Activated gamma-delta T cell treated with Interleukin-2 at 50 U/mL for 16 hours (primary cell): ENCODE measurements at places on chromosomes 3 and 15.

DNA sequence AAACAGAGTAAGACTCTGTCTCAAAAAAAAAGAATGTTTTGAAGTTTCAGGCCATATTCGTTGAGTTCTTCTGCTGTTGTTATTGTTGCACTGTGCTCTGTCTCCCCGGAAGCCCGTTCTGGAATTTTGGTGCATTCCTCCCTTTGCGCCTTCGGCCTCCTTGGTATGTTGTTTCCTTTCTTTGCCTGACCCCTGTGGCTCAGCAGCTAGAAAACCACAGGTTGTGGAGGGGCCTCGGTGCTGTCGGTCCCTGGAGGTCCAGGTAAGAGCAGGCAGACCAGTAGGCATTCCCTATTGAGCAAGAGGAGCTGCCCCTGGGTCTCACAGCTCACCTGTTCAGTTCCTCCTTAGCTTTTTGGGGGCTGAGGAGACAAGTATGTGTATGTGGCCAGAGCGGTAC is 51.0 kb upstream of the DLG1 start:
- no peak for DNase-seq

DNA sequence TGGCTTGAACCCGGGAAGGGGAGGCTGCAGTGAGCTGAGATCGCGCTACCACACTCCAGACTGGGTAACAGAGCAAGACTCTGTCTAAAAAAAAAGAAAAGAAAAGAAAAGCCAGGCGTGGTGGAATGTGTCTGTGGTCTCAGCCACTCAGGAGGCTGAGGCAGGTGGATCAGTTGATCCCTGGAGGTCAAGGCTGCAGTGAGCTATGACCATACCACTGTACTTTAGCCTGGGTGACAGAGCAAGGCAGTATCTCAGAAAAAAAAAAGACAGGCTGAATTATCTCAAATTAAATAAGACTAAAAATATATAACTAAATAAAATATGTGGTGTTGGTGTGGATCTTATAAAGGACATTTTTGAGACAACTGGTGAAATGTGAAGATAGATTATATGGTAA is 20.6 kb downstream of the SMARCC1 start:
- no peak for DNase-seq

- no peak for DNase-seq
These were observed 7.7 kb upstream of the RFT1 start for GRCh38 chr3:53137835-53138446.

DNA sequence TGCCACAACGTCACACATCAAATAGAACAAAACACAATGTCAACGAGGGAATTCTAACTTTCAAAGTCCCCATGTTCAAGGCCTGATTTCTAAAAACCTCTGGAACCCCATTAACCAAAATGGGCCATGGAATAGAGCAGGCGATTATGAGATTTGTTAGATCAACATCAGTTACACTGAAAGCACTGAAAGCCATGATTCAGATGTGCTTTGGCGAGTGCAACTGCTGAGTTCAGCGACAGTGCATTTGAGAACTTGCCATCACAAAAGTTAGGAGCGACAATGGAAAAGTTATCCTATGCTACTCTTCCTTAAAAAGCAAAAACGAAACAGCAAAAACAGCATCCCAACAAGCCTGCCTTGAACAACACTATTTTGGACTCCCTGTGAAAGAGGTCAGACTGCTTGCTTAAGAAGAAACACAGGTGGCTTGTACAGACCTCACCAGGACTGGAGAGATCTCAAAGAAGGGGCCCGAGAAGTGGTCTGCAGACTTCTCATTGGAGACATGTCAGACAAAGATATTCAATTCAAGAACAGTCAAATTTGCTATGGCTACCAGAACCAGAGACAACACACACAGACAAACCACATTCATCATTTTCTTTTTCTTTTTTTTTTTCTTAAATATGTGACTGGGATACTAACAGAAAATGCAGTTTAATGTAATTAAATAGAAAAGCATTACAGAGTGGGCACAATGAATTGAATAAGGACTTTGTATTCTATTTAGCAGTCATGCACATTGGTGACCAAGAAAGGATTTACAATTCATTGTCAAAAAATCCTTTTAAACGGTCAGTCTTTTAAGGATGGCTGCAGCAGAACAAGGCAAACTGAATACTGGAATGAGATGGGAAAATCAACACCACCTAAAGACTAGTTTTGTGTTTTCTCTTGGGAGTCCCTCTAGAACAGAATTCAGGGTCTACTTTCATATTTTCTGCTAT is 20.9 kb downstream of the UQCC5 start:
- DNase-seq: no peak

GRCh38 chr3:125054449-125055329 is 1.1 kb downstream of the HEG1 start:
- DNase-seq: no peak

DNA sequence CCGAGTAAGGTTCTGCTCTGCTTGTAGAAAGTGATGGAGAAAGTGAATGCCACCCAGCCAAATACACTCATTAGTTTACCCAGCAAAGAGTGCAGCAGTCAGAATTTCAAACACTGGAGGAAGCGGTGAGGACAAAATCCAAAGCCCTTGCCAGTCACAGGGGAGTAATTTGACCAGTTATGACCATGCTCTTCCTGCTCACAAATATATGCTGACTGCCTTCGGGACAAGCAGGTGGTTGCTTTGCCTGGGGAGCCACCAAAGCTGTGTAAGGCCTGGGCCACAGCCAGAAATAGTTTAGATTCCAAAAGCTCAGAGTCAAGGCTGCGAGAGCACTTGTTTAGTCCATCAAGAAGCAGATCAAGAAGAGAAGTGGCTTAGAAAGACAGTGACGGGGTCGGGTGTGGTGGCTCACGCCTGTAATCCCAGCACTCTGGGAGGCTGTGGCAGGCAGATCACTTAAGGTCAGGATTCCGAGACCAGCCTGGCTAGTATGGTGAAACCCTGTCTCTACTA is 51.0 kb upstream of the ATP13A3 start:
- no peak for DNase-seq

GRCh38 chr3:187290503-187290902 is 1.0 kb downstream of the MASP1 start:
- no peak for DNase-seq

- DNase-seq: no peak
These were observed 23.9 kb downstream of the ILDR1 start for GRCh38 chr3:121998030-121998580.

DNA sequence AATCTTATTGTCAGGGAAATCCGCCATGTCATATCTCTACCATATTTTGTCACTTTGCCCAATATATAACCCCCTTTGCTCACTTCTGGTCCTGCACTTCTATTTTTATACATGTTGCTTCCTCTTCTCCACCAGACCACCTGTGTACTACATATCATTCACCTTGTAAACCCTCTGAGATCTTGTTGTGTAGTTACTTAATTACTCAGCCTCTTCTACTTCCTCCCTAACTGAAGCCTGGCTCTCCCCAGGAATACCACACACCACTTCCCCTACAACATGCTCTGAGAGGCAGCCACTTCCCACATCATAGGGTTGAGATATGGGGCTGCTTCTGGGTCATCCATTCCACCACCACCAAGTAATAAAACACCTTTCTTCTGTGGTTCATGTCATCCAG is 10.0 kb downstream of the HEXA start:
- peak; percentile 16 for DNase-seq

- DNase-seq: no peak
These were observed 27.1 kb upstream of the PTX3 start for GRCh38 chr3:157409516-157409915.

- no peak for DNase-seq
These were observed 29.7 kb downstream of the CNTN3 start for GRCh38 chr3:74584782-74585181.

GRCh38 chr15:68209272-68209671 is 4.1 kb upstream of the CALML4 start:
- DNase-seq: no peak

DNA sequence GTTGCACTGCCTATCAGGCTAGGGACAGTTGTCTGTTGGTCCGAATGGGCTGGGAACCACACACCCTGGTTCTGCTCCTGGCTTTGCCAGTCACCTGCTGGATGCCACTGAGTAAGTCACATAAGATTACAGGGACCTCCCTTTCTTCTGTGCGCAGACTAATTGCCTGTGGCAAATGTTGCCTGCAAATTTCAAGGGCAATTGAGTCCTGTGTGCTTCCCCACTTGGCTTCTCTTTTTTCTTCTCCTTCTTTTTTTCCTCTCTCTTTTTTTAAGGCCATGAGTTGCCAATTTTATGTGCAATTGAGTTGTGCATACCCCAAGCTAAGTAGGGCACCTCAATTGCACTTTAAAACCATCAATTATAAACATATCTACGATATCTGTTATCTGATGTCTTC is 963.4 kb downstream of the MCTP2 start:
- no peak for DNase-seq

DNA sequence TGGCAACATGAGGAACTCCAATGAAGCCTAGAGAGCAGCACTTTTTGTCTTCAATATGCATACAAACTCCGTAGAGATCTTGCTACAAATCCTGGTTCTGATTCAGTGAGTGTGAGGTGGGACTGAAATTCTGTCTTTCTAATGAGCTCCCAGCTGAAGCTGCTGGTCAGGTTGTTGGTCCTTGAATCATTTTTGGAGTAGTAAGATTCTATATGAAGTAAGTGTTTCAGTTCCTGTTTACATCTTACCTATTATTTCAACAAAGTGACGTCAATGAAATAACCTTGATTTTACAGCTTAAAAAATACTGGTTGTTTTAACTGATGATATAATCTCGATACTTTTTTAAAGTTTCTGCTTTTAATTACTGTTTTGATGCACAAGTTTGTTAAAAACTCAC is 33.9 kb downstream of the SHQ1 start:
- no peak for DNase-seq

GRCh38 chr3:157115069-157116006 is 44.6 kb downstream of the CCNL1 start:
- no peak for DNase-seq

DNA sequence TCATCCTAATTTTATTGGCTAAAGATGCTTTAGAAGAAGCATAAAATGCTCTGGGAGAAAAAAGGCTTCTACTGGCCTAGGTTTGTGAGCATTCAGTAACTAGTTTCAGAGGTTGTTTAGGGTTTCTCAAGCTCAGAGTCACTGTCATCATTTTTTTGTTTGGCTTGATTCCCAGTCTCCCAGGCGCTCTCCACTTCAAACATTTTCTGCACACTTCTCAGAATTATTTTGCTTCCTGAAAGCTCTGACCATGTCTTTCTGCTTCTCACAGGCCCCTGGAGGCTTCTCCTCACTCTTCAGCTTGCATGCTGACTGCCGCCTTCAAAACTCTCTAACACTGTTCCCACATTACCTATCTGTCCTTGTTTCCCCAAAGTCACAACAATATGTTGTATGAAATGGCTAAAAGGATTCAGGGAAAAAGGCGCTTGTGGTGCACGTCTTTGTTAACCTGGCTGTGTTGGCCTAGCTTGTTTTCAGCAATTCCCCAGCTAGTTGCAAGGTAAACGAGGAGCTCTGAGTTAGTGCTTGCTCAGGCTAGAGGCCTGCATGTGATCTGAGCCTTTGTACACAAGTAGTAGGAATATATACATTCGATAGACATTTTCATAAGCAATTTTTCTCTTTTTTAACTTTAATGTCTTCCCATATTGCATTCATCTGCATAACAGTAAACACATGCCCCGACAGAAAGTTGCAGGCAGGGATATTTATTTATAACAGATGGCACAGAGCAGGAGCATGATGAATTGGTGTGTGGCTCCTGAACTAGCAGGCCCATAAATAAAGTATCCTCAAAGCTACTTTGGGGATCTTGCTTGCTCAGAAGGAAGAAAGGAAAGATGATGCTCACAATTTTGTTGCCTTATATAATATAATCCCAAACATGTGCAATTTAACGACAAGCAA is 129.2 kb upstream of the DPH6 start:
- no peak for DNase-seq

- no peak for DNase-seq
These were observed 24.7 kb downstream of the PLA2G4D start for GRCh38 chr15:42069496-42070278.

GRCh38 chr3:34068505-34068904 is 270.1 kb downstream of the PDCD6IP start:
- DNase-seq: no peak

DNA sequence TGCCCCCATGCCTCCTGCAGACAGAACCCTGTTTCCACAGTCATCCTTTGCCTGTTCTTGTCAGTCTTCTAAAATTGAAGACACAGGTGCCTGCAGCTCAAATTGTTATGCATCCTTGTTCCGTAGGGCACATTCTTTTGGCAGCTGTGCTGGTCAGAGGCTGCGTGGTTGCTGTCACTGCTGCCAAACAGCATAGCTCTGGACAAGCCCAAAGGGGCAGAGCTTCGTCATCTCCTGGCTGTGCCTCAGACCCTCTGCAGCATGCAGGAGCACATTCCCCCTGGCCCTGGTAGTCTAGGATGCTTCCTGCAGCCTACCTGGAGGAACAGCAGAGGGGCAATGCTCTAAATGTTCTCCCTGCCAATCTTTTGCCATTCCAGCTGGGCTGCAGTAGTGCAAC is 2.1 kb upstream of the FBXL22 start:
- no peak for DNase-seq

DNA sequence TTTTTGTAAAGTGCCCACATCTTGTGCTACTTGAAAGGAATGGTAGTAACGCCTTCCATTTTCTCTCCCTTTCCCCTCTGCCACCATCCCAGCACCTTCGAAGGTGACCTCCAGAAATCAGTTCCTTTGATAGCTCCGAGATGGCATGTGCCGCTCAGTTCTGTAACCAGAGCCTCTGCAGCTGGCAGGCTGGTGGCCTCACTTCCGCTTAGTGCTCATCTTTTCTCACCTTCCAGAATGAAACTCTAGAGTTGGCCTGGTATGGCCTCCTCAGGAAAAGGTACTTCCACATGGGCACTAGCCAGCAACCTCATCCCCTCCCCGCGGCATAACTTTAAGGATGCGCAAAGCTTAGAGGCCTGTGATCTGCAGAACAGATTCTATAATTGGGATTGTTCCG is 38.8 kb downstream of the ETV5 start:
- no peak for DNase-seq

DNA sequence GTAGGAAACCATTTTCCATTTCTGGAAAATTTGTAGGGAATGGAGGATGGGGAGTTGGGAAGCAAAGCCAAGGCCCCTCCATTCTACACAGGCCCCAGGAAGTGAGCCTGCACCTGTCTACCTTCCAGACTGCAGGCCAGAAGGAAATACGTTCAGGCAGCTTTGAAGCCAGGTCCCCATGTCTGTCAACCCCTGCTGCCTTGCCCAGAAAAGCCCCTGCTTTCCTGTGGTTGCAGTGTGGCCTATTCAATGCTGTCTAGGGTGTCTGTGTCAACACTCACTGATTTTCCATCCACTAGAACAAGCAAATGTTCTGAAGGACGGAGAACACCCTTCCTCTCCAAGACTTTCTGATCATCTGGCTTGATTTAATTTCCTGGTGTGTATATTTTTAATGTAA is 281.9 kb downstream of the TLE3 start:
- no peak for DNase-seq

DNA sequence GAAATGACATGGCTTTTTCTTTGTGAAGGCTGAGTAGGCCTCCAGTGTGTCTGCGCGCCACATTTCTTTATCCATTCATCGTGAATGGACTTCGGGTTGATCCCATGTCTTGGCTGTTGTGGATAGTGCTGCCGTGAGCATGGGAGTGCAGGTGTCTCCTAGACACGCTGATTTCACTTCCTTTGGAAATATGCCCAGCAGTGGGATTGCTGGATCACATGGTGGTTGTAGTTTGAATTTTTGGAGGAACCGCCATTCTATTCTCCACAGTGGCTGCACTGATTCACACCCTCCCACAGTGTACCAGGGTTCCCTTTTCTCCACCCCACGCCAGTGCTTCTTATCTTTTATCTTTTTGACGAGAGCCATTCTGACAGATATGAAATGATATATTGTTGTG is 171.7 kb downstream of the NSMCE3 start:
- no peak for DNase-seq

- no peak for DNase-seq
These were observed 356.5 kb downstream of the ZIC4 start for GRCh38 chr3:147049821-147050220.
